ENCODE measurements at places on chromosomes 2 and 18.
A peak's percentile ranks its signal among the peaks of the same experiment; 100 is the strongest.

GRCh38 chr2:70214953-70215549, 24.2 kb upstream of the C2orf42 start:
- no peak for DNase-seq

GRCh38 chr2:234805836-234806235, 146.0 kb upstream of the SH3BP4 start:
- no peak for DNase-seq

DNA sequence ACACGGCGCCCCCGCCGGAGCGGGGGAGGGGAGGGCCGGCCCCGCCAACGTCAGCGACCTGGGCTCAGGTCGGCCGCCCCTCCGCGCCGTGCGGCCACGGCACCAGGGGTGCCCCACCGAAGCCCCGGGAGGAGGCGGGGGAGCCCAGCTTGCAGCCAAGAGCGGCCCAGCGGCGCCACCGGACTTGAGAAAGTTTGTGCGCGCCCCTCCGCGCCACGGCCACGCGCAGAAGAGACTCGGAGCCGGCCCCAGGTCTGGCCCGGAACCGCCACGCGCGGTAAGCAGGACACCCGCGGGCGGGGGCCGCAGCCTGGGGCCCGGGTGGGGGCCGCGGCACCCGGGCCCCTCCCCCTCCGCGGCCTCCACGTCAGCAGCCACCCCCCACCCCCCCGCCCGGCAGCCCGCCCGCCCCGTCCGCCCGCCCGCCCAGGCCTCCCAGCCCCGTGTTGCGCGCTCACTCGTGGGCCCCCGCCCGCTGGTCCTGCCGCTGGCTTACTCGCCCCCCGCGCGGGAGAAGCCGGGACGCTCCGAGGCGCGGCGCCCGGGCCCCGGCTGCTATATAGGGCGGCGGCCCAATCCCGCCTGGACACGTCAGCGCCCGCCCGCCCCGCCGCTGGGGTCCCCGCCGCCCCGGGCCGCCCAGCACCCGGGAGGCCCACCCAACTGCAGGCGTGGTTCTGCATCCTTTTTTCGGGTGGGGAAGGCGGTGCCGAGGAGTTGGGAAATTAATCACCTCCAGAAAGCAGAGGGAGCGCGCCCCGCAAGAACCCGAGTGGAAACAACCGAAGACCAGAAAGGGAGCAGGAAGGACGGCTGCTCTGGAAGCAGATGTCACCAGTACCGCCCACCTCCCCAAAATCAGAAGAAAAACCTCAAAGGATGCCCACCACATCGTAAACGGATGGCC, 42.9 kb downstream of the HDLBP start:
- peak; percentile 59 for DNase-seq

GRCh38 chr2:101357376-101357775, 29.9 kb downstream of the CREG2 start:
- DNase-seq: no peak

GRCh38 chr2:58350484-58350883, 109.4 kb upstream of the FANCL start:
- no peak for DNase-seq

DNA sequence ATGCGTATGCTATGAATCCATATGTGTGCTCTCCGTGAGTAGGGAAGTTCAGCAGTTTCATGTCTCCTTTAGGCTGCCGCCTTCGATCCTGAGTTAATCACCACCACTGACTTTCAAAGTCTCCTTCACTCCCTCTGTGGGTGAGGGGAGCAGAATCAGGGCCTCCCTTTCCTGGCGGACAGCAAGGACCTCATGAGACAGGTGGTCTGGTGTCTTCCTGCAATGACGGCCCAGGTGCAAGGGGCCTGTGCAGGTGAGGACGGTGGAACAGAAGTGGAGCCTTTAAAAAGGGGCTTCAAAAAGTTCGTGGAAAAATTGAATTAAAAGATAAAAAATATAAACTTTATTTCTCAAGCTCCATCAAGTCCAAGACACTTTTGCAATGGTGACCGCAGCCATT, 222.6 kb downstream of the TWIST2 start:
- no peak for DNase-seq

DNA sequence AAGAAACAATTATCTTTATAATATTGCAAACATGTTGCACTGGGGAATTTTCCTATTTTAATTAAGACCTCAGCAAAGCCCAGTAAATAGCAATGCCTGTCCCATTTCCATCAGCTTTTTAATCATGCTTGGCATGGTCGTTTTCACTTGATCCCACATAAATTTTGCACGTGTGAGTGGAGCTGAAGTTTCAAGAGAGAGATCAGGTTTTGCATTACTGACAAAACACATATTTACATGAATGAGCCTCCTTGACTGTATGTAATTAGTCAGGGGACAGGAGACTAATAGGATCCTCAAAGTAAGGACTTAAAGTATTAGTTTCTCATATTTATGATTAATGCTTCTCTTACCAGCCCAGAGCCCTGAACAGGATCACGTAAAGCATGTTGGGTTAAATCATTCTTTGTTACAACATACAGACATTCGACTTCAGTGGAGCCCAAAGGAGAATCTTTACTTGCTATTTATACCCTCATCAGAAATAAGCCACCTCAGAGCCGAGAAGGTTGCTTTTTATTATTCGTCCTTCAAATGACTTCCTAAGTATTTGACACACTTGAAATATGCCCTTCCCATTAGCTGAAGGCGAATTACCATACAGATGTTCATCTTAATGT, 711.3 kb downstream of the GALR1 start:
- no peak for DNase-seq

GRCh38 chr2:65142515-65142914, 12.6 kb upstream of the RAB1A start:
- peak; percentile 17 for DNase-seq

DNA sequence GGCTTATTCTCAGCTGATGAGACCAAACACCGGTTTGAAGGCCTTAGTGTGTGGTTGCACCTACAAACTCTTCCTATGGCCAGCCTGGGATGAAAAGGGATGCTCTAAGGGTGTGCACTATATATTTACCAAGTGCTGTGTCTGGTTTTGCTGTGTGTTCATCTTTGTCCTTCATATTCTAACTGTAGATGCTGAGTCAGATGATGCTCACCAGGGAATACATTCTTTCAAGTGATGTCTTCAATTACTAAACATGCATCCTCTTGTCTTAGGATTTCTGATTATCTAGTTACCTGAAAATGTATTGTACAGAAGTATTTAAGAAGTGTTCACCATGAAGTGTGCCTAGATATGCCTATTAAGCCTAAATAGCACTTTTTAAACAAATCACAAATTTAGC, 1111.6 kb upstream of the ZEB2 start:
- no peak for DNase-seq

GRCh38 chr2:111930875-111931274, 32.5 kb downstream of the MERTK start:
- DNase-seq: no peak

GRCh38 chr2:240397924-240398645, 37.4 kb upstream of the GPC1 start:
- no peak for DNase-seq

DNA sequence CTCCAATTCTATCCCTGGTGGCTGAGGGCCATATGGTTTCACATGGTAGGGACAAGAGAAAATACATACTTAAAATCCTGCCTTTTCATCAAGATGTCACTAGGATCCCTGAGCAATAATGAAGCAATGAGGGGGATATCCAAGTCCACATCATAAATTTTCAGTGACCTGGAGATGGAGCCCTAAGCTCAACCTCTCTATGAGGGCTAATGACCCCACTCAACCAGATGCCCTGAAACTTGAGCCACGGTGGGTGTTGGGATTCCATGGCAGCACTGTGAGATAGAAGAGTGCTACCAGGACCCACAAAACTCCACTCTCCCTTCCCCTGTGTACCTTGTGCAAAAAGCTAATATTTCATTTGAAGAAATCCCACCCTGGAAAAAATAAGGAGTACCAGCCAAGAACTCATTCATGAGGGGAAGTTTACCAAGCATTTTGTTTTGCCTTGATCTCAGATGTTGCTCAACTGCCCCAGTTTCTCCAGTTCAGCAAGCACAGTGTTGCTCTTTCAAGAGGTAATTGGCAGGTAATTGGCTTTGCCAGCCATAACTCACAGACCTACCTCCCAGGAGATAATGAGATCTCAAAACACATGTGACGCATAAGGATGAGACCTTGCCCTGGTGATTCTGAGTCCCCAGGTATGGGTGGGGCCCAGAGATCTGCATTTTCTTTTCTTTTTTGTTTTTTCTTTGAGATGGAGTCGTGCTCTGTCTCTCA, 51.0 kb upstream of the TTC39C start:
- DNase-seq: no peak

DNA sequence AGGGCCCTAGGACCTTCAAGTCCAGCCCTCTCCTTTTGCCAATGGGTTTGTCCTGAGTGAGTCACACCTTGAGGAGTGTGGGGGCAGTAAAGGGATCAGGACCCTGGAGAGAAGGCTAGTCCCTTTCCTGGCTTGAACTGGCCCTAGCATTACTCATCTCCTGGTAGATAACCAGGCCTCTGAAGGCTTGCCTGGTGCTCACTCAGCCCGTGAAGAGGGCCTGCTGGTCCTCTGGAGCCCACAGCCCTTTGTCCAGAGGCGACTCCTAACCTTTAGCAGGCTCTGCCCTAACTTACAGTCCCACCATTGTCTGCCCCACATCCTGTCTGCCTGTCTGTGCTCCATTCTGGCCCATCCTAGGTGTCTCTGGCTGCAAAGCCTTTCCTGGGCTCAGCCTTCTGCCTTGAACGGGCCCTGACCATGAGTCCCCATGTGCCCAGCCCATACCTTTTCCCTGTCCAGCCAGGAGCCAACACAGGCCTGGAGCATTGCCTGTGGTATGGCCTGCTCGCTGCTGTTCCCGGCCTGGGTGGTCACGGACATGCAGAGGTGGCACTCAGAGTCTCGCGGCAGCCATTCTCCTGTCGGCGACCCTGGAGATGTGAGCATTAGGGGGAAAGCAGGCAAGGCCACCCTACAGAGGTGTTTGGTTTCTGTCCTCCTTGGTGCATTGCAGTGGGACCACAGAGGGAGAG, 5.0 kb downstream of the SFTPB start:
- no peak for DNase-seq

GRCh38 chr18:11906176-11906575, 1.9 kb downstream of the MPPE1 start:
- no peak for DNase-seq

GRCh38 chr2:144099780-144100377, 420.0 kb downstream of the ZEB2 start:
- no peak for DNase-seq

- peak; percentile 56 for DNase-seq
Observed at GRCh38 chr2:112627060-112628040, 18.4 kb upstream of the SLC20A1 start.

GRCh38 chr2:165239230-165239629, at the start of gene SCN2A:
SCN2A (plus strand) TSS chr2:165239414; CDS start chr2:165295824, 56,410 bp downstream.
- DNase-seq: peak; percentile 8

GRCh38 chr2:78780864-78781583, 244.5 kb upstream of the REG3G start:
- DNase-seq: no peak

GRCh38 chr2:187405921-187406320, 42.1 kb downstream of the CALCRL start:
- DNase-seq: no peak

DNA sequence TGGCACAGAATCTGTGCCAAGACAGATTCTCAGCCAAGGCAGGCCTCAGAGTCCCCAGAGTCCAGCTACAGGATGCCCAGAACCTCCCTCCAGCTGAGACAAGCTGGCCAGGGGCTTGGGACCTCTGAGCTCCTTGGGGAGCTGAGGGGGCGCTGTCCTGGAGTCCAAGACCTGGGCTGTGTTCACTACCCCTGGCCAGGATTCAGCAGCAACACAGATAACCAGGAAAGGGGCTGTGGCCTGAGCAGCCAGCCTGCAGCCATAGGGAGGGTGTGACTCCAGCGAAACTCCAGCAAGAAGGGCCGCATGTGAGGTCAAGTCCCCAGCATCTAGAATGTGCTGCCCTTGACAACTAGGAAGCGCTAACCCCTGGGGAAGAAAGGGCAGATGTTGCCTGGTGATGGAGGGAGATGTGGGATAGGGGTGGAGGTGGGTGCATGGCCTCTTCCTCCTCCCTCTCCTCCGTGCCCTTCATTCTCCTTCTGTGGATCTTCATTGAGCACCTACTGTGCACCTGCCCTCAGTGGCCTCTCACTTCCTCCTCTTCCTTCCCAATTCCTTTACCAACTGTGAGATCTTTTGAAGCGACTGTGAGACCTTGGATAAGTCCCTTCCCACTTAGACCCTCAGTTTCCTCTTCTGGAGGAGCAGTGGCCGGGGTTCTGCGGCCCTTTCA, 7.7 kb upstream of the ARID5A start:
- DNase-seq: no peak

- no peak for DNase-seq
Observed at GRCh38 chr18:24475926-24476589, 15.6 kb downstream of the HRH4 start.

- no peak for DNase-seq
Observed at GRCh38 chr2:157192445-157193423, 64.8 kb upstream of the GALNT5 start.

DNA sequence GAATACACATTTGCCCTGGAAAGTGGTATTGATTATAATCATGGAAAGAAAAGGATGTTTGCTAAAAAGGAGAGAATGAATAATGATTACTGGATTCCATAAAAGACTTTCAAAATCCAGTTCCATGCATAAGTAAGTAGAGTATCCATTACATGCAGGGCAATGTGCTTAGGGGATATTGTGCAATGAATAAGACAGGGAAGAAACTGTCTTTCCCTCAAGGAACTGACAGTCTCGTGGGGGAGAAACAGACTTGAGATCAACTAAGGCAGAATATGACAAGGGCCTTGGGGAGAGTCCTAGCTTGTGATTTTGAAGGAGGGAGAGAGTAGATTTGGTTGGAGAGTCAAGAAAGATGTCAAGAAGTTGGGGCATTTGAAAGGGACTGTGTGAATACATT, 130.6 kb downstream of the SPP2 start:
- no peak for DNase-seq

- DNase-seq: no peak
Observed at GRCh38 chr2:11808016-11808400, 61.6 kb downstream of the LPIN1 start.

DNA sequence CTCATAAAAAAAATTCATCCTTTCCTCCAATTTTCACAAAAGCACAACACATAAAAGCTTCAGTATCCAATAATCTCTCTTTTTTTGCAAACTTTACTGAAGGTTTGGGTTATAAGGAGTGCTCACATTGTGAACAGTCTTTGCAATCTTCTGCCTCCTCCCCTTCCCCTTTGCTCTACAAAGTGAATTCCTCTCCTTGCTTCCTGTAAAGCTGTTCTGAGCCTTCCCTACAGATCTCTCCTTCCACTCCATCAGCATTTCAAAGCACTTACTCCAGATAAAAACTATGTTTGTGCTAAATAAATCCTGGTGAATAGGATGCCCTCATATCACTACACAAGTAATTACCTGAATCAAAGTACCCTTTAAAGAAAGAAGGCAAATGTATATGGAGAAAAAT, 4.6 kb upstream of the PDK1 start:
- DNase-seq: no peak

Measured in CD4-positive, alpha-beta T cell treated with Interleukin-21 for 1 hour (primary cell).